ENCODE measurements at places on chromosomes 7 and 10. TPM values are rescaled to one million over a fixed set of nuclear protein-coding genes. Genes with fewer than 3 reads are reported as not detected.

GRCh38 chr7:101531726-101532357 lies 97.3 kb downstream of the MYL10 start:
- DNase-seq: no peak

Gene GPR85
- 0.74 TPM for polyA plus RNA-seq

DNA sequence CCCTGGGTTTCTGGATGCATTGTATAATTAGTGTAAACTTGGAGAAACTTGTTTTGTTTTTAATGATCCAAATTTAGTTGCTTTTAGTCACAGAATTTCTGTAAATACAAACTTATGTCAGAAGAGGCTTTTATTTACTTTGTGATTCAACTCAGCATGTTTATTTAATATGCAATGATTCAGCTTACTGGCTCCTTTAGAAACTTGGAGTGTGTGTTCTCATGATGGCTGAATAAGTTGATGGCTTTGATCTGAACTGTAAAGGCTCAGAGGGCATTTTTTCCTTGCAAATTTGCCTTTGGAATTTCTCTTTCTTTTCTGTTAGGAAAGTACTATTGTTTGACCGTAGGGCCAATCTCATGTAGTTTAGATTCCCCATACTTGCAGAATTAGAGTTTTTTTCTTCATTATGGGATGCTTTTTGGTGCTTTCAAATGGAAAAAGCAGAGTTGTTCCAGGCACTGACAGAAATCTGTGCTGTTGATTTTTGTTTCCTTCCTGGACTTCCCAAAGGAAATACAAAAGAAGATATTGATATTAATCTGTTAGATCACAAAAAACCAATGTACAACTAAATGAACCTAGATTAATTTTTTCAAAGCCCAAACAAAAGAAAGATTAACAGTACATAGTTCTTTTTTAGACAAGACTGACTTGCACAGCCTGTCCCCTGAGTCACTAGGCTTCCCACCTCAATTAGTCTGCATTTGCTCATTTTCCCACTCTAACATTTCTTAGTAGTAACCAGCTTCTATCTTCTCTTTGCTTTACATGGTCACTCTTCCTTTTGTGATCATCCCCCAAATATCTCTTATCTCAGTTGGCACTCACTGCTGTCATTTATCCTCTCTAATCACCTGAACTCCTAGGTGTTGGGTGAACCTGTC lies 96.8 kb upstream of the AGR3 start:
- no peak for DNase-seq

Gene CNNM2
- 1.3 TPM for polyA plus RNA-seq

DNA sequence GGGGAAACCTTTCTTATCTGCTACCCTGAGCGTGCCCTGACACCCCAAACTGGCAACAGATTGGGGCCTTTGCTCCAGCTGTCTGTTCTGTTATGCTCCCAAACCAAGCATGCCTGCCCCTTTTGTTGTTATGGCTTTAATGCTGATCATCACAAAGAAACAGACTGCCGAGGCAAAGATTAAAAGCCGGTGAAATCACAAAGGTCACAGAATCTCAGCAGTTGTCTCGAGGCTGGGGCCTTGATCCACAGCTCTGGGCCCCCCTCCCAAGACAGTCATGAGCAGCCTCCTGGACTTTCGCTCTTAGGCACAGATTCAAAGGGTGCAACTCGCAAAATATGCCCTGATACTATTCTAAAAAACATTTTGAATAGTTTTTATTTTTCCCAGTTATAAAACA lies 65.6 kb downstream of the STRA8 start:
- DNase-seq: no peak

Gene OR2AE1
- not detected for polyA plus RNA-seq

DNA sequence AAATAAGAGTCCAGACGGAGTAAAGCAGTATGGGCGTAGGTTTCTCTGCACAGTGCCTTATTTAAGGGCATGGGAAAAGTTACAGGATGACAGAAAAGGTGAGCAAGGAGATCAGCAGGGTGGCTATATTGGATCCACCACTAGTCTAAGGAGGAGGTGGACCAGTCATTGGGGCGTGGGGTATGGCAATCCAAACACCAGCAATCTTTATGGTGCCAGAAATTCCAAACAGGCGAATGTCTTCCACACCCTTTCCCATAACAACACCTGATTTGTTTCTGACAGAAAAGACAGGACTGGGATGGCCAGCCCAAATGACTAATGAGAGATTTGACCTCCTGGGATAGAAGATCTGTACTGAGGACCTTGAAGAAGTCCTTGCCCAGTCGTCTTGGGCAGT lies 181.8 kb upstream of the MBL2 start:
- DNase-seq: peak; percentile 74

Gene ASIC3
- polyA plus RNA-seq: 0.51 TPM

Gene TRIM24
- 3.1 TPM for polyA plus RNA-seq

Measured in foreskin keratinocyte (primary cell).